Fibroblast of skin of left quadriceps (primary cell): ENCODE measurements at places on chromosomes 2 and 18.
A peak's percentile ranks its signal among the peaks of the same experiment; 100 is the strongest.

DNA sequence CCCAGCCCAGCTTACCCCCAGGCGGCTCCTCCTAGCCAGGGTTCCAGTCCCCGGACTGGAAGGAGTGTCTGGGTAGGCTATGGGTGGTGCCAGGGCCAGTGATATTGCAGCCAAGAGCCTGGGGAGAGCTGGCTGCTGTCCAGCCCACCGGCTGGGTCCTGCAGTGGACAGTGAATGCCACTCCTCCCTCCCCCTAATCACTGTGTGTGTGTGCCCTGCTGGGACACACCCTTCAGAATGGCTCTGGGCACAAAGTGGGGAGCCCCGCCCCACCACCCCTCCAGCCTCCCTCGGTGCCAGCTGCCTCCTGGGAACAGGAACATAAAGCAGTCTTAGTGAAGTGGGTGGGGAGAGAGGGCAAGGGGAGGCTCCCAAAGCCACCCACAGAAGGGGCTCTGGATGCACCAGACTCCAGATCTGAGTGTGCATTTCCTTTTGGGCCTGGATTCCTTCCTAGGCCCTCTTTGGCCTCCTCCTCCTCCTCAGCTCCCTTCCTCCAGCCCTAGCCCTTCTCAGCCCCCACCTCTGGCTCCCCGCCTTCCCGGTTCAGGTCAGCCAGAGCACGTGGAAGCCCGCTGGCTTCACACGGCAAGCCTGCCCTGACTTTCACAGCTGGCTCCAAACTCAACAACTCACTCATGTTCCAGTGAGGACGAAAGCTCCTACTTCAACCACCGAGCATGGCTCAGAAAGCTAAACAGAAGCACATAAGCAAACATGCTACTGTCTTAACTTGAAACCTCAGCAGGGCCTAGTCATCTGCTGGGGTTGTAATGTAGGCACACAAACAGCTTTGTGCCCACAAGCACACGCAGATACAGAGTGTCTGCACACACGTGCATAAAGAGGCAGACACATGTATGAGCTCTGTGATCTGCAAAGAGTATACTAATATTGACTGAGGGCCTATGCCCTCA is 209.2 kb upstream of the SMAD2 start:
- no peak for DNase-seq

GRCh38 chr2:67374949-67375348 is 22.2 kb upstream of the ETAA1 start:
- no peak for DNase-seq

DNA sequence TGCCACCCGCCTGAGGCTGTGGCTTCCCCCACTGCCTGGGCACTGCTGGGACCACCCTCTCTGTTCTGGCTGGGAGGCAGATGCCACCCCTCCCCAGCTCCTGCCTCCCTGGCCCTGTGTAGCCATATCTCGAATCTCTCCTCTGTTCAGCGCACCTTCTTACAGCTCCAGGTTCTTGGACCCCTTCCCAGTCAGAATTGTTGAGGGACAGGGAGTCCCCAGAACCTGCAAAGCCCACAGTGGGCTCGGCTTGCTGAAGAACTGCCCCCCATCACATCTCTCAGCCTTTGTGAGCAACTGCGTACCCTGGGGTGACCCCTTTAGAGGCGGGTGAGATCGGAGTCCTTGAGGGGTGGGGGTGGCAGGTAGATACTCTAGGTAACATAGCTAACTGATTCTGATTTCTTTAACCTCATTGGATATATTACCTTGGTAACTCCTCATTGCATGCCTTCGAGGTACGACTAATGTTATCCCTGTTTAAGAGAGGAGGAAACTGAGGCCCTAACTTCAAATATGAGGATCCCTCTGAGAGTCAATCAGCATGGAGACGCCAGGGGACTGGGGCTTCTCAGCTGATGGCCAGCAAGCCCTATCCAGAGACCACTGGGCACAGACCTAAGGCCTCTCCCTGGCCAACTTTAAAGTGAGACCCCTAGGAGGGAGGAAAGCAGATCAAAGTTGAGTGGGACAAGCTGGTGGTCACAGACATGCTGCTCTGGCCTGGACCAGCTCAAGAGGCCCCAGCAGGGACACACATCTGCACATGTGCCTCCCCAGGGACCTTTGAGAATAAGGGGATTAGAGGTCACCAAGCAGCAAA is 101.3 kb downstream of the CAPN13 start:
- DNase-seq = no peak

DNA sequence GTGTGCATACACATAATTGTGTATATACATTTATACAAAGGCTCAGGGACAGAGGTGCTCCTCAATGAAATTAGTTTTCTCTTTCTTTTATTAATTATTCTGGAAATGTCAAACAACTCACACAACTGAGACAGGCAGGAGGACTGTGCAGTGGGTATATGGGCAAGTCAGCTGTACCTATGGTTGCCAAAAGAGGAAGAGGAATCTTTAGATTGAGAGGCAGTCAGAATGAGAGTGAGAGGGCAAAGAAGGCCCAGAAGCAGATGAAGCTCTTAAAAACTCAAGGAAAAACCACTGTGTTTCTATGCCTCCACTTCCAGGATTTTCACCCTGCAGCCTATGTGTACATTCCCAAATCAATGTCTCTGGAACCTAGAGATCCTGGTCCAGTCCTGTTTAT is 79.1 kb downstream of the CACNB4 start:
- no peak for DNase-seq

DNA sequence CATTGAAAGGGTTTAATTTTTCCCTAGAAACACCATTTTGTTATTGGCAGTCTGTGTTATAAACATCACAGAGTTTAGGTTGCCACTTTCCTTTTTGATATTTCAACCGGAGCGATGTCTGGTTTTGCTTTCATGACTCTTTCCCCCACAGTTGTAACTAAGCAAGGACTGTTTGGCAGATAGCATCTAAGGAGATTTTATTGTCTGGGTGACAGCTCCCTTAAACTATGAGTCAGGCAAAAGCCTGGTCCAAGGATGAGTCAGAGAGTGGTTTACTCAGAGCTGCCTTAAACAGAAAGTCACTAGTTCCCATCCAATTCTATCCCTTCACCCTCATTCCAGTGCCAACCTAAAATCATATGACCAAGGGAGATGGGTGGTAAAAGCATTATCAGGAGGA is 341.6 kb upstream of the VWC2L start:
- DNase-seq = peak; percentile 83

GRCh38 chr2:63780518-63781155 is 61.1 kb upstream of the UGP2 start:
- no peak for DNase-seq

GRCh38 chr18:11570073-11570588 is 39.3 kb upstream of the SLC35G4 start:
- DNase-seq = no peak

DNA sequence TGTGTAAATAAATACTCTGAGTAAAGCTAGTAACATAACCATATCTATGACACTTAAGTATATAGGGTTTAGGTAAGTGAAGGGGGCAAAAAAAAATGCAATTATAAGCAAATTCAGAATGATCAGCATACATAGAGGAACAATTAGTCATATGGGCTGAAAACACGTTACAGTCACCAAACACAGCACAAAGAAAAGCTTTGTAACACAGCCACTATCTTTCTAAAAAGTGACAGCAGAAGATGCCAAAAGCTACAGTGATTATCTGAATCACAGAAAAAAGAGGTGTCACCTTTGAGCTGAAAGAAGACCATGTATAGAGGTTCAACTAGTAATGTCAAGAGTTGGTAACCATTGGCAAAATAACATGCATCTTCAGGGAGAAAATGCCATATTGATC is 115.5 kb downstream of the ERBB4 start:
- no peak for DNase-seq

- DNase-seq = no peak
Observed at GRCh38 chr2:17733599-17733998, 20.0 kb downstream of the SMC6 start.

GRCh38 chr18:11950824-11951223 is 30.5 kb upstream of the IMPA2 start:
- DNase-seq = no peak

DNA sequence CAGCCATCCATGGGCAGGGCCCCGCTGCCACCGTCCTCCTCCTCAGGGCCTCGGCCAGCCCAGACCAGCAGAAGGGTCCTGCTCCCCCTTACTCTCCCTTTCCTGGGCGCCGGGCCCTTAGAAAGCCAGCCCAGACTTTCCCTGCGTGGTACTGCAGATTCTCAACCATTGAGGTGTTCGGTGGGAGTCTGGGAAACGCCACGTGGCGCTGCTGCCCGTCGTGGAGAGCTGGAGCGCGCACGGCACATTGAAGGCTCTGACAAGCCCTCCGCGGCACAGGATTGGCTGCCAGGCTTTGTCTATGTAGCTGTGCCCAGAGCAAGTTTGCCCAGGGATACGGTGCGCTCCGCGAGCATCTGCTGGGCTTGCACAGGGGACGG is 10.4 kb upstream of the KLHL30 start:
- no peak for DNase-seq

DNA sequence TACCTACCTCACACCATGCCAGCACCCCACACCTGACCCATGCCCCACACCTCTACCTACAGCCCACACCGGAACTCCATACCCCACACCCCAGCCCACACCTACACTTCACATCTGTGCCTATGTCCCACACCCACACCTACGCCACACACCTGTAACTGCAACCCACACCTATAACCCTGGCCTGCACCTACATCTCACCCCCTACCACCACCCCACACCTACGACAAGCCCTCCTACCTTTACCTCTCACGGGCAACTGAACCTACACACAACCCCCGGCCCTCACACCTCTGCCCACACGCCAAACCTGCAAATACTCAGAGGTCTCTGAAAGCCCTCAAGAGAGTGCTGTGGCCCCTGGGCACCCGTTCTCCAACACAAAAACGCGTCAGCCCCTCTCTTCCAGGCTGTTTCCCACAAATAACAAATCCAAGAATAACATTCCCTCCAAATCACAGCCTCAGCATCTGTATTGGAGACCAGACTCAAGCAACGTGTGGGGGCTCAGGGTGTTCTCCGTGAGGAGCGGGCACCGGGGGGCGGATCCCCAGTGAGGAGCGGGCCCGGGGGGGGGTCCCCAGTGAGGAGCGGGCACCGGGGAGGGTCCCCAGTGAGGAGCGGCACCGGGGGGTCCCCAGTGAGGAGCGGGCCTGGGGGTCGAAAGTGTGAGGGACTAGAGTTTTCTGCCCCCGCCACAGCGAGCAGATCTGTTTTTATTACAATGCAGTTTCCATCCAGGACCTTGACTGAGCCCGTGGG is 33.4 kb downstream of the SLC66A2 start:
- no peak for DNase-seq

- no peak for DNase-seq
Observed at GRCh38 chr2:232511336-232511890, 8.8 kb upstream of the PRSS56 start.

DNA sequence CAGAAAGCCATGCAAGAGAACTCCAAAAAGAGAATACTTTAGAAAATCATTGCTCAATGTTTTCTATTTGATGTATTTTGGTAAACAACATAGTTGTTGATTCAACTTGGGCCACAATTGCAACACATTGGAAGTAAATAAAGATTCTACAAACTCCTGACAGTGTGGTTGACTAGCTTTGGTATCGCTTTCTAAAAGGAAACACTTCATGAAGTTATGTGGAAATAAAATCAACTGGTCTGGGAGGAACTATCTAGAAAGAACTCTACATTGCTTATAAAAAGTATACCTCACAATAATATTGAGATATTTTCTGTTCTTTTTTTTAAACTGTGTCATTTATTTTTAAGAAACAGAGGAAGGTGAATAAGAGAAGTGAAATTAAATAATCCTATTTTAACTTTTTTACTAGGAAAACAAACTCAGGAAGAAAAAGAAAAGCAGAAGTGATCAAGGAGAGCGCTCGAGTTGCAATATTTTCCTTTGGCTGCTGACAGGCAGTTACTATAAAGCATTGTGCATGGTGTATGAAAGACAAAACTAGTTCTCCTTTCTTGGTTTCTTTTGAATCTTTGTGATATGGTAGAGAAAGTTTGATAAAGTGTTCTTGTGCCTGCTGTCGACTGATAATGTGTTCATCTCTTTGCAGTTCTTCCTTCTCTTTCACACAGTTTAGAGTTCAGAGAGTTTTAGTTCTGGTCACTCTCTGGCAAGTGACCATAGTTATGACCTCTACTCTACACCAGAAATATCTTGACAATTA is 3.0 kb downstream of the DHRS9 start:
- DNase-seq = no peak

- no peak for DNase-seq
Observed at GRCh38 chr2:172930871-172931255, 144.8 kb upstream of the MAP3K20 start.

DNA sequence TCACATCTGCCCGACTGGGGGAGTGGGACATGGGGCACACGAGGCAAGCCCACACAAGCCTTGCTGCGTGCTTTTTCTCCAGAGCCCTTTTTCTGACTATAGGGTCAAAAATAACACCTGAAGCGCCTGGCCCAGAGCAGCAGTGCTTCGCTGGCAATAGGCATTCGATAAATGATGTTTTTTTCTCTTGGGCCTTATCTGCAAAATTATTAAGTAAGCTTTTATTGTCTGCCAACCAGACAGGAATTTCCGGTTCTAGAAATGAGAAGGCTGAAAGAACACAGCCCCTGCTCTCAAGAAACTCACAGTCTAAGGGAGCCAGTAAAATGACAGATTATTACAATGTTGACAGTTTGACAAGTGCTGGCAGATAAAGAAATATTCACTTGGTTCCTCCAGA is 2.7 kb upstream of the TMBIM1 start:
- no peak for DNase-seq

DNA sequence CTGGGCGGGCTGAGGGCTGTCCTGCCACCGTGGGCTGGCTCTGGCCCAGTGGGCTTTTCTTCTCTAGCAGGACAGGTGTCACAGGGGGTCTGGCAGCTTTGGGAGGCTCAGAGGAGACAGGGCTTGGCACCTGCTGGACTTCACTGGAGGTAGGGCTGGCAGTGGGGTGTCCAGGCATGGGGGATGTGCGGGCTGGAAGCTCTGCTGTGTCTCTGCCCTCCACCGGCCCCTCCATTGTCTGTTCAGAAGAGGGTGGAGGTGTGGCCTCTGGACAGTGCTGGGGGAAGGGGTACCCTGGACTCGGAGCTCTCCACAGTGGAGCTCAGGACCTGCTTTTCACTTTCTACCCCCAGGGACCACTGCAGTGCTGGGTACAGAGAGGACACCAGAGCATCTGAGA is 9.2 kb downstream of the PTPRN start:
- DNase-seq = no peak

GRCh38 chr2:168453404-168453803 is 2.7 kb upstream of the CERS6 start:
- no peak for DNase-seq

- DNase-seq = peak; percentile 100
Observed at GRCh38 chr2:96531872-96532505, 4.6 kb upstream of the ARID5A start.

- no peak for DNase-seq
Observed at GRCh38 chr2:121211251-121211650, 73.8 kb downstream of the TFCP2L1 start.

GRCh38 chr18:27004056-27004829 is 138.7 kb upstream of the AQP4 start:
- DNase-seq = no peak

DNA sequence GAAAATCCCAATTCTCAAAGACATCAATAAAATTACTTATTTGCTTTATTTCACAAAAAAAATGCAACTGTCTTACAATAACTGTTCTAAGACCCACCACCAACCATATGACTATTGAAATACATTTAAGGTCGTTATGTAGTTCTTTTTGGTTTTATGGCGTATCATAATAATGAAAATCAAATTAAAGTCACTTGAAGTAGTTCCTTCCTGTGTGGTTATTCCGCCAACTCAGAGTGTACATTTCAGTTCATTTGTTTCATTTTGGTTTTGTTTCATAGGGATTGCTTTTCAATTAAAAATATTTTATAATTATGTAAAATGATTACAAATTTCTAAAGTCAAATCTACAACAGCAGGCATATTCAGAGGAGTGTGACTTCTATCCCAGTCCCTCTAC is 45.9 kb upstream of the AAK1 start:
- DNase-seq = no peak

- DNase-seq = no peak
Observed at GRCh38 chr2:129922571-129923264, 56.7 kb upstream of the RAB6C start.
